ENCODE measurements at places on chromosomes 1 and 21. TPM values are rescaled to one million over a fixed set of nuclear protein-coding genes. Genes with fewer than 3 reads are reported as not detected.

GRCh38 chr1:26747048-26747447, 40.7 kb upstream of the PIGV start:
- DNase-seq, result no peak

GRCh38 chr1:150010393-150011115, at the start of gene OTUD7B:
TSS of gene OTUD7B (minus strand) at chr1:150010726. CDS start at chr1:149977510, 33,216 bp downstream.
- no peak for DNase-seq

Gene LCE2A
- total RNA-seq, result not detected

DNA sequence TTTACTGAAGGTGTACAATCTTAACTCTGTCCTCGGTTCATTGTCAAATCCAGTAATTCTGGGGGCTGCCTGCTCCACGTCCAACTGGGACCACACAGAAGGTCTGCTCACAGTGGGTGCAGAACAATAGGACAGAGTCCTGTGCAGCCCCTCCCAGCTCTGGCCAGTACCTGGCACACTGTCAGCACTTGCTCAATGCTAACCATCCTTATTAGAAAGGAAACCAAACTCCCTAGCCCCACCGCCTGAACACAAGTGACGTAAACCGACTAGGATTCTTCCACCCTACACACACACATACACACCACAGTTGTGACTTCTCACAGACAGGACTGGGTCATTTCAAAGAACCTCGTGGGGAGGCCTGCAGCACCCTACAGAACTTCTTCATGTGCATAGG, 5.2 kb downstream of the BCAR3 start:
- no peak for DNase-seq

DNA sequence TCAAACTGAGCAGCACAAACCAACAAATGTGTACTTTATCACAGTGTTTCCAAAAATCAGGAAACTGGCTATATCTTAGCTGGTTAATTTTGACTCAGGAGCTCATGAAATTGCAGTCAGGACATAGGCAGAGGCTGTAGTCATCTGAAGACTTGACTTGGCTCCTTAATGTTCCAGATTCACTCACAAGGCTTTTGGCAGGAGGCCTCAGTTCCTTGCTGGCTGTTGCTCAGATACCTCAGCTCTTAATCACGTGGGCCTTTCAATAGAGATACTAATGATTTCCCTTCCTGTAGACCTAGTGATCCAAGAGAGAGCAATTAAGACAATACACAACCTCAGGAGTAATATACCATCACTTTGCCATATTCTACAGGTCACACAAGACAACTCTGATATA, 537.7 kb downstream of the BRINP3 start:
- no peak for DNase-seq

Gene SPRR4
- not detected for total RNA-seq

- DNase-seq, result no peak
Measured at GRCh38 chr1:221419513-221420095, 322.3 kb downstream of the DUSP10 start.

GRCh38 chr21:27505516-27505915, 538.6 kb upstream of the ADAMTS5 start:
- DNase-seq, result no peak

GRCh38 chr1:204435381-204435831, 23.8 kb upstream of the PPP1R15B start:
- DNase-seq, result no peak

Gene BEND5
- 4.2 TPM for total RNA-seq

GRCh38 chr1:110011527-110012041, 22.8 kb upstream of the STRIP1 start:
- DNase-seq, result no peak

DNA sequence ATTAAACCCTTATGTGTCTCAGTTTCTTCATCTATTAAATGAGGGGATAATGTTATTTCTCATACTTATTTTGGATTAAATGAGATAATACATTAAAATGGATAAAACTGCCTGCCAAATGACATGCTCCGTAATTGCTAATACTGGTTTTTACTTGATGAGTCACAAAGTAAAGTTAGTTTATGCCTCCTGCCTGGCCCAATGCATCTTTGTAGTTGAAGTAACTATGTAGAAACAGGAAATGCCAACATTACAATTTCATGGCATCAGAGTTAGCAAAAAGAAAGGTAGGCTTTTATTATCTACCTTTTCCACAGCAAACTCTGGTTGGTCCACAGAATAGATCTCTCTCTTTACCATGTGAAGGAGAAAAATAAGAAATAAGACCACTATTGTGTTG, 214.5 kb downstream of the TBX15 start:
- no peak for DNase-seq

Gene ADGRL4
- total RNA-seq, result 21.8 TPM

Gene KCNN3
- 0.34 TPM for total RNA-seq

- DNase-seq, result no peak
Measured at GRCh38 chr1:213448776-213449175, 397.7 kb downstream of the RPS6KC1 start.

DNA sequence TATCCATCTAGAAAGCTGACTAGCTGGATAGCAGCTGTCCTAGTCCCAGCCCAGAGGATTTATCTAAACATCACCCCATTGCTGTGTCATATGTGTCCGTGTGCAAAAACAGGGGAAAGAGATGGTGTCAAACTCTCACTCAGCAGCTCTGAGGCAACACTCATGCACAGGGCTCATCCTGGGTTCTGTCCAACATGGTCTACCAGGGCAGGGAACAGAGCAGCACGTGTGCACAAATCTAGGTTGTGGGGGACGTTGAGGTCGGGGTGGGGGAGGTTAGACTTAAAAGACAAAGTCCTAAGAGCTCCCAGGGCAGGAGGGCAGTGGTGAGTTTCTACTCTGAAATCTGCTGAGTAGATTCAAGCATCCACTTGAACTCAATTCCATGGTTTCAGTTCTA, 16.2 kb downstream of the PI4KB start:
- DNase-seq, result no peak

GRCh38 chr1:229620876-229621275, 5.0 kb downstream of the TAF5L start:
- DNase-seq, result no peak

GRCh38 chr1:116412898-116413297, 39.9 kb downstream of the ATP1A1 start:
- DNase-seq, result no peak

Gene OR2L8
- not detected for total RNA-seq

DNA sequence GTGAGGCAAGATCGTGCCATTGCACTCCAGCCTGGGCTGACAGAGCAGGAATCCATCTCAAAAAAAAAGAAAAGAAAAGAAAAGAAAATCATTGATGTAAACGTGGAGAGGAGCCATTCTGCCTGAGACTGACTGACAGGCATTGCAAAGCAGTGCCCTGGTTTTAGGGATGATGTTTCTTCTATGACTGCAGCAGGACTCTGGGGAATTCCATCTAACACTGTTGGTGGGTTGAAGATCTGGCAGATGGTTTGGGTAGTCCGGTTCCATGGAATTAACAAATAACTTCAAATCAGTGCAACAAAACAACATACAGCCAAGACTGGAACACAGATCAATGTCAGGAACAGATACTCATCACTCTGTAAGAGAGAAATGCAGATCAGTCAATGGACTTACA, 17.8 kb upstream of the LAMC2 start:
- no peak for DNase-seq

DNA sequence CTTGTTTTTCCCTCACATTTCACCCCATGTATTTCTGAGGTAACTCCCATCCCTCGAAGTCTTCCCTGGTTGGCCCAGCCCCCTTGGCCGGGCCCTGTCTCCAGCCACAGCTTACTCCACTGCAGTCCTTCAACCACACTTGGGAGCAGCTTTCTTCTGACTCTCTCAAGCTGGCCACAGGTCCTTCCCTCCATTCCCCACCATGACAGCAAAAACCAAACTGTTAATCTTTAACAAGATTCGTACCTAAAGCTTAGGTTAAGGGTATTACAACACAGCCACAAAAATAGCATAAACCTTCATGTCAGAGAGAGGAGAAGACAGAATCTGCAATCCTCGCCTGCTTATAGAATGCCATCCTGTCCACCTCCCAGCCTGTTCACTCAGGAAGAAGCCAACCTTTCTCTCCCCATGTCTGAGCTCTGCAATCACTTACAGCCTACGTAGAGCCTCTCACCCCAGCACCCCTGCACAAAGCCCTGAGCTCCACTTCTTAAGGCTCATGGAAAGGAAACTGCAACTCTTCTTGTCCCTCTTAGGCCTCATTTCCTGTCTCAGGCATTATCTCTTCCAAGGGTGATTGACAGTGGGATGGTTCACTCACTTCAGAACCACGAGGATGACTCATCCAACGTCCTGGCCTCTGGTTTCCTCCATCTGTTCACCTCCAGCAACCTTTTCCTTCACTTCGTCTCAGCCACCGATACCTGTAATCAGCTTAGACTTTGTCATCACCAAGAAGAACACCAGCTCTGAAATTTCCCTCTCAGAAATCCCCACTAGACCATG, 72.8 kb downstream of the CD2 start:
- peak; percentile 65 for DNase-seq

Gene BSND
- total RNA-seq, result not detected

- DNase-seq, result no peak
Measured at GRCh38 chr21:20004367-20004766, 993.8 kb upstream of the NCAM2 start.

DNA sequence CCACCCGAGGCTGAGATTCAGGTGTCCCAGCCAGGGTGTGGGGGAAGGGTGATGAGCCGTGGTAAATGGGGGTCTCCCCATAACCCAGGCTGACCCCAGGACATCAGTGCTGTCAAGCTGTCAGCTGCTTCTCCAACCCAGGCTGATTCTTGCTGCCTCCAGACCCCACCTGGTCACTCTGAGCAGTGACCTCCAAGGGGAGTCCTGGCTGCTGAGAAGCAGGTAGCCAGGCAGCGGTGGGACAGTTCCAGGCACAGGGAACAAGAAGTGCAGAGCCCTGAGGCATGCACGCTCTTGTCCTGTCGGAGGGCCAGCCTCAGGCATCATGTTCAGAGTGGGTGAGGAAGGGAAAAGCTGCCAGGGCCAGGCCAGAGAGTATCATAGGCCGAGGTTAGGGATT, 1.1 kb downstream of the ESPN start:
- no peak for DNase-seq

Gene PRDM2
- total RNA-seq, result 15.0 TPM

- no peak for DNase-seq
Measured at GRCh38 chr1:47175227-47175934, 14.5 kb downstream of the PDZK1IP1 start.

Gene FMN2
- total RNA-seq, result 0.33 TPM

Gene PROK1
- not detected for total RNA-seq

Gene LCE1E
- total RNA-seq, result not detected

DNA sequence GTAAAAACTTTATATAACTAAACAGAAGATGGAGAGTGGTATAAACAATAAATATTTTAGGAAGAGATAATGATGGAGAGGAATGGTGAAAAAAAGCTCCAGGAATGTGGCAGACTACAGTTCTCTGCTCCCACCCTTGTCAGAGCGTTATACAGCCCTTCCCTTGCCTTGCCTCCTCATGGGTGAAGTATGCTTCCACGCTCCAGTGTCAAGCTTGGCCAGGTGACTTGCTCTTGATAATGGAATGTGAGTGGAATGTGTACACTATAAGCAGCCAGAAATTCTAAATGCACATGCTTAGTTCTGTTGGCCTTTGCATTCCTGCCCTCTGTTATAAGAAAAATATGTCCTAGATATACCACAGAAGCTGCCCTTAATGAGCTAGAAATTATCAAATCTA, 24.7 kb upstream of the POGK start:
- DNase-seq, result peak; percentile 25

Gene RYR2
- total RNA-seq, result not detected

DNA sequence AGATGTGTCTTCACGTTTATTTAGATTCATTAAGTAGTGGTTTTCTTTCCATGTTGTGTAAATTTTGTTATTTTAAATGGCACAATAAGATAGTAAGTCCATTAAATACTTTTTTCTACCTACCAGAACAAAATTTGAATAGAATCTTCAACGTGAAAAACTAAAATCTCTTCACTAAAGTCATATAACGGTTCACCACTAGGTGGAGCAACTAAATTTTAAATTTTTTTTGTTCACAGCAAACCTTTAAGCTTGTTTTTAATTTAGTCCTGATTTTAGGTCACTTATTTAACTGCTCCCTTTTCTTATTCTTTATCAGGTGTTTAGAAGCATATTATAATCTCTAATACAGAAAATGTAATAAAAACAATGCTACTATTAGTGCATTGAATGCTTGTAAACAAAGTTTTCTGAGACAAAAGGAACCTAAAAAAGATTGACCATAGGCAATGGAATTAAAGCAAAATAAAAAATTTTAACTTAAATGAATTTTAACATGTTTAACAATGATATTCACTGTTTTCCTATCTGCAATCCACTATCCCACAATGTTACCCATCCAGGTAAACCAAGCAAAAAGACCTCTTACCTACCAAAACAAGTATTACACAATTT, 28.3 kb upstream of the PKN2 start:
- no peak for DNase-seq

Gene CLDN8
- not detected for total RNA-seq

Gene MYBPHL
- total RNA-seq, result not detected
